Occipital lobe (tissue), 3 donors: ENCODE measurements at places on chromosomes 1 and 21. TPM values are rescaled to one million over a fixed set of nuclear protein-coding genes. Genes with fewer than 3 reads are reported as not detected.

- DNase-seq, result no peak
Measured at GRCh38 chr21:30979054-30979453, 59.2 kb downstream of the KRTAP19-8 start.

- DNase-seq, result no peak
Measured at GRCh38 chr1:228158151-228159007, 7.2 kb upstream of the IBA57 start.

- no peak for DNase-seq
Measured at GRCh38 chr1:226072347-226072746, 9.8 kb downstream of the H3-3A start.

DNA sequence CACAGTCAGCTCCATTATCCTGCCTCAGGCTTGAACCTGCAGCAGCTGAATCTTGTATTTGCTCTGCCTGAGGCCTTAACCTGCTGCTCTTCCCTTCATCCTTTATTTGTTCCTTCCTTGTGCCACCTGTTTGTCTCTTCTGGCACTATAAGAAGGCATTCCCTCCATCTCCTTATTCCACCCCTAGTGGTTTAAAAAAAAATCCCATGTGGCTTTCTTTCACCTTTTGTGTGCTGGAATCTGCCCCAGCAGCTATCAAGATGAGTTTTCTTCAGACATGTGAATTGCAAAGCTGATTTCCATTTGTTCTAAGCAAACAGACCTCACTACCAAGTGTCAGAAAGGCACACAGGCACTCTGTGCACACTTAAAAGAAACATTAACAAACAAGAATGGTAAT is 294.6 kb downstream of the TTLL7 start:
- DNase-seq, result no peak

Gene HSD3B1
- not detected for total RNA-seq

GRCh38 chr1:156347331-156347730 is 9.0 kb downstream of the TSACC start:
- DNase-seq, result no peak

- DNase-seq, result peak; percentile 75
Measured at GRCh38 chr1:52552505-52553361, at the start of gene TUT4. TSS of gene TUT4 (minus strand) at chr1:52553092. CDS start at chr1:52526280, 26,812 bp downstream.

DNA sequence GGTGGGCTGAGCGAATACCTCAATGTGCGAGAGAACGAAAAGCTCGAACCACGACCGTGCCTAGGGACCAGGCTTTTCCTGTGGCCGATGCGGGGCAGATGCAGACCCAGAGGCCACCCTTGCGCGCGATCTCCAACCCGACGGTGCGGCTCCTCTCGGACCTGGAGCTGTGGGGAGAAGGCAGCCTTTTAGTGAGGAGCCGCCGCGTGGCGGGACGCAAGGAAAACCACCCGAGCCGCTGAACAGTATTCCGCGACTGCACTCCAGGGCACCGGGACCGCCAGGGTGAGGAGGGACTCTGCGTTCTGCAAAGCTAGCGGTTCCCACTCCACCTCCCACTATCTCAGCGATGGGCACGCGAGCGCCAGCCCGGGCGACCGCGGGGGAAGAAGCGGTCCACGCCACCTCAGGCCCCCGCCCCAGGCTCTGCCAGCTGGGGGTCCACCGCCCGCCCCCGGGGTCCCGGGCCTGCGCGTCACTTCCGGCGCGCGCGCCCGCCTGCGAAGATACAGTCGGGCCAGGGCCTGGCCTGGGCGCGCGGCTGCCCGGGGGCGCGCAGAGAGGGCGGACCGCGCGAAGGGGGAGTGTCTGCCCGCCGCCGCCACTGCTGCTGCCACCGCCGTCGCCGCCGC is 66.5 kb upstream of the PRKACB start:
- DNase-seq, result peak; percentile 73

DNA sequence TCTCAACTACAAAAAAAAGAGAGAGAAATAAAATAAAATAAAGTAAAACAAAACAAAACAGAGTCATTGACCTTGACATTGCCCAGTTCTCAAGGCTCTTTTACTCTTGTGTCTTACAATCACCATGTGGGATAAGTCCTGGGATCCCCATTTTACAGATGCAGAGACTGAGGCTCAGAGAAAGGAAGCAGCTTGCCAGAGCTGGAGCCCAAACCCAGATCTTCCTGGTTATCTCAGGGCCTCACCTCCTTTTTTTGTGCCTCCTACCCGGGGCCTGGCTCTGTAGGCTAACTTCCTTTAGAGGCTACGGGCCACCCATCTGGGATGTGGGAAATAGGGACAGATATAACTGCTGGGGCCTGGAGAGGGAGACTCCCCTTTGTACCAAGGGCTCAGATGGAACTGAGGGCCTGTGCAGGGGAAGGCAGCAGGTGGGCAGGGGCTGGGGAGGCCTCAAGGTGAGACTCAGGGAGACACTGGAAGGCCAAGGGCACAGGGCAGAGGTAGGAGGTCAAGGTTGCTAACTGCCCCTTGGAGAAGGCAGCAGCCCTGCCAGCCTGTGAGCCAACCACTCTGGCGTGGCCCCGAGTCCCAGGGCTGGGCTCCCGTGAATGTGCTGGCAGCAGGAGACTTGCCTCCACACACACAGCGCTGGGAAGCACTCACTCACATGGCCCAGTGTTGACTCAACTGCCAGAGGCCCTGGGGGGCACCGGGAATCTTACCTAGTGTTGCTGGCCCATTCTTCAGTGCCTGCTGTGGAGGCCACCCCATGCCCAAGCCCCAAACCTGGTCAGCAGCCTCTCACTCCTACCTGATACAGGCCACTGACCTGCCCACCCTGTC is 6.5 kb upstream of the ECE1 start:
- DNase-seq, result no peak

Gene IL19
- not detected for total RNA-seq

DNA sequence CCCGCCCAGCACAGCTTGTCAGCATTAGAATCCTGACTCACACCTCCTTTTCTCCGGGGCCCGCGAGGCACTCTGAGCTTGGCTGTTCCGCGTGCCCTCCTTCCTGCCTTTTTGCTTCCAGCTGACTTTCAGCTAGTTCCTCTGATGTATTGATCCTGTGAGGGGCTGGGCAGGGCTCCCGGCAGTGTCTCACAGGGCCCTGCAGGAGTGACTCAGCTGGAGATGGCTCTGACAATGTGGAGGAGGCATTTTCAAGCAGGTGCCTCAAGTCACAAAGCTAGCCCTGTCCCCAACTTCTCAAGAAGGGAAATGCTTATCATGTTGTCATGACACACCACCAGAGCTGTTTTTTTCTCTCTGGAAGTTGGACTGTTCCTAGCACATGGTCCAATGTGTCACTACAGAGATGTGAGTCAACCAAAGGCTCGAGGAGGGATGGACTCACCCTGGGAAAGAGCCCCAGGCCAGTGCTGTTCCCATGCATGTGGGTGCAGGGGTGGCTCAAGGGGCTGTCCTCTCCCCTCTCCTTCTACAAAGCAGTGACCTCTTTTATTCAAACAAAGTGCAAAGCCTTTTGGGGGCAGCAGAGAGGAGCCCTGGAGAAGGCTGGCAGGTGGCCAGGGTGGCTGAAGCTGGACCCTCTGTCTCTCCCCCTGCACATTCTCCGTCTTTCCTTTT is 30.6 kb downstream of the SYT6 start:
- no peak for DNase-seq

GRCh38 chr1:203656796-203657747 is 30.4 kb downstream of the ATP2B4 start:
- DNase-seq, result no peak

DNA sequence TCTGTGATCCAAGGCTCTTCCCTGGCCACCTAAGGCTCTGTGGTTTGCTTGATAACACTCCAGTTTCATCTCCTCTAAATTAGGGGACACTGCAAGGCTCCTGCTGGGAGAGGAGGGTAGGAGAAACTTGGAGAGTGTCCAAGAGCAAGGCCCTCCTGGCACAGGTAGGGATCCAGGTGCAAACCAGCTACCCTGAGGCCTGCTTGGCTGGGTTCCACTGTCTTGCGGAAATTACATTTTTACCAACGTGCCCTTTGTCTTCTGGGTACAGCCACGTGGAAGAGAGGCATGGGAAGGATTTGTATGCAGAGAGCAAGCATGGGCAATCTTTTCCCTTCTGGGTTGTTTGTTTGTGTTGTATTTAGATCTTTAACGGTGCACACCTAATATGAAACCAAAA is 132.5 kb downstream of the PRDM2 start:
- DNase-seq, result no peak

DNA sequence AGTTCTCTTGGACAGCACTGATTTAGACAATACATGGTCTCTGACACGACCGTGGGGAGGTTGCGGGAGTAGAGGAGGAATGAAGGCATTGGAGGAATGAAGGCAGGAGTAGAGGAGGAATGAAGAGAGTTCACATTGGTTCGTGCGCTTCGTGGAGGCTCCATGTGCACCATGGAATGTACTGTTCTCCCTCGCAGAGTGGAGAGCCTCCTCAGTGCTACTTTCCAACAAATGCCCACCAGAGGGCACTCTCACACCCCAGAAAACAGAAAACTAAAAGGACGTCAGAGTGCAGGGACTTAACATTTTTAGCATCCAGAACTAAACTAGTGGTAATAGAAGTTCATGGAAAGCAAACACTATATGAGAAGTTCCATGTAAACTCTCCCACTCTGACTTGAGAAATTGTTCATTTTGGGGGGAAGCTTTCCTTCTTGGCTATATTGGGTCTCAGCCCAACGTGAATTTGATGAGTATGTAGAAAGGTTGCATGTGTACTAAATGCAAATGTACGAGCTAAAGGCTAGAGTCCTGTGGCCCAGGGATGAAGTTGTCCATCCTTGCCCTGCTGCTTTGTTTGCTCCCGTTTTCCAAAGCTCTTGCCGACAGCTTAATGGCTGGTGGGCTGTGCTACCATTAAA is 211.6 kb downstream of the LMX1A start:
- peak; percentile 16 for DNase-seq

DNA sequence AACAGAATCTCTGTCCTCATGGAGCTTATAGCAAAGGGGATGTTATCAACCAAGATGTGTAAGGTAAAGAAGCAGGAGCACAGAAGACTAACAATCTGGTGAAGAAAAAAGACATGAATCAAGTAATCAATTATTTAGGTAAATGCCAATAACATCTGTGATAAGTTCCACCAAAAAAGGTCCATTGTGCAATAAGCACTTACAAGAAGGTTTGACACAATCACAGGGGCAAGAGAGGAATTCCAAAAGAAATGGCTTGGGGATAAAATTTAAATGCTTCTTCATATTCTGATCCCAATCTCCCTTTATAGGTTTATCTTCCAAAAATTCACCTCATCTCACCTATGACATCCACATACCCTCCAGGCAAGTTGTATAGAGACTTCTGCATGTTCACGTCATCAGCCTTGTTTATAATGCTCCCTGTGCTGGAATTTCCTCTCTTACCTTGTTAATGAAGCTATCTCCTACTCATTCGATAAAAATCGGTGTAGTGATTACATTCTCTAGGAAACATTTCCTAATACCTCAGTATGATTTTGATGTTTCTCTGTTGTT is 53.6 kb upstream of the DPT start:
- DNase-seq, result no peak

GRCh38 chr1:234843946-234844345 is 234.0 kb upstream of the IRF2BP2 start:
- no peak for DNase-seq

- no peak for DNase-seq
Measured at GRCh38 chr1:158155673-158156072, 25.0 kb upstream of the CD1D start.

- DNase-seq, result no peak
Measured at GRCh38 chr1:83705091-83705490, 293.8 kb downstream of the TTLL7 start.

DNA sequence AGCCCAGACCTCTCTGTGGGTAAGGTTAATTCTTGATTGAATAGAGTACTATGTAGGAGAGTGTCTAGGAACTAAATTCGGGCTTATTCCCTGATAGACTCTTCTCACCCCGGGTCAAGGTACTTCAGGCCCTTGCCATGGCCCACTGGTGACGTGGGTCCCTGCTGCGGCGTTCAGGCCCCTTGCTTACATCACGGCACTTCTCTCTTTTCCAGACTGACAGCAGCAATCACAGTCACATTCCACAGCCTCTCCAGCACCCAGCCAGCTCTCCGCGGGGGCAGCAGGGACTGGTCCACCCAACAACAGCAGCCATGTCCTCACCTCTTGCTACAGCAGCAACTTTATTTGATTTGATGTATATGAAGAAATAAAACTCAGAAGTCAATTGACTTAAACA is 401.2 kb upstream of the VAMP3 start:
- no peak for DNase-seq

- no peak for DNase-seq
Measured at GRCh38 chr1:209406595-209406994, 176.9 kb upstream of the CAMK1G start.

Gene RAB25
- not detected for total RNA-seq

DNA sequence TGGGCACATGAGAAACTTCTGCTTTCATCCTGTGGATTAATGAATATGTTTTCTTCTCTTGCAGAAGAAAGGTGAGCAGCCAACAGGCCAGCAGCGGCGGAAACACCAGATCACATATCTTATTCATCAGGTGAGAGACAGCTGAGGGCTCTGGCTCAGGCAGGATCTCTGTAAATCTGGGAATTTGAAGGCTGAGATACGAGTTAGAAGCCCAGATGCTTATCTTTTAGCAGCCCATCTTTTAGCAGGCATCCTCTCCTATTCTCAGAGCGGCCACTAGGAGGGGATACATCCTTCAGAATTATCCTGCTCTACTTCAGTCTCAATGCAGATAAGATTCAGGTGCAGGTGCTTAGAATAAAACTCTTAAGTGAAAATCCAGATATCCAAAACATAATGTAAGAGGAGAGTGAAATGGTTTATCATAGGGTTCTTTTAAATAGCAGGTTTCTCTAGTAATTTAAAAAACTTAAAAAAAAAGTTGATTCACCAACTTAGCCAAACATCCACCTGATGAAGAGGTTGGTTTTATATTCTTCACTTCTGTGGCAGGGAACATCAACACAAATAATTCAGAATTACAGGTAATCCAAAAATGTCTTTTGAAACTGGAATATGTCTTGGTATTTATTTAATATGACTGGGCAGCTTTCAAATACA is 19.3 kb downstream of the SH2D2A start:
- no peak for DNase-seq

GRCh38 chr1:53385276-53386225 is 57.7 kb upstream of the LRP8 start:
- no peak for DNase-seq

DNA sequence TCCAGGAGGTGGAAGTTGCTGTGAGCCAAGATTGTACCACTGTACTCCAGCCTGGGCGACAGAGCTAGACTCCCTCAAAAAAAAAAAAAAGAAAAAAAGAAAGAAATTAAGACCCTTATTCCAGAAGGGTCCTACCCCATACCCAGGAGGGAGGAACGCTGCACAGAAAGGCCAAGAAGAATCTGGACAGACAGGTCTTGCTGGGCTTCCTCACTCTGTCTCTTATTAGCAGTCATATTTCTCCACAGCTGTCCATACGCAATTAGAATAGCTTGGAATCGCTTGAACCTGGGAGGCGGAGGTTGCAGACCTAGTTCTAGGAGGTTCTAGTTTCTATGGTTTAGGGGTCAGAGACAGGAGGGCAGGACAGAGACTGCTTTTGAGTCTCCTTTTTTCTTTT is 3.2 kb upstream of the PAQR7 start:
- no peak for DNase-seq
